Activated CD8-positive, alpha-beta memory T cell treated with anti-CD3 and anti-CD28 coated beads, Interleukin-2, amount 50 U/mL, for 4 hours (primary cell): ENCODE measurements at places on chromosomes 4 and X.

- DNase-seq: peak; percentile 39
Observed at GRCh38 chrX:137031517-137032340, 2.1 kb downstream of the GPR101 start.

GRCh38 chr4:109296527-109296926 is 5.9 kb downstream of the COL25A1 start:
- DNase-seq: no peak

- DNase-seq: no peak
Observed at GRCh38 chrX:118595501-118596042, 100.0 kb downstream of the DOCK11 start.

- no peak for DNase-seq
Observed at GRCh38 chr4:66328803-66329574, 658.7 kb upstream of the EPHA5 start.

DNA sequence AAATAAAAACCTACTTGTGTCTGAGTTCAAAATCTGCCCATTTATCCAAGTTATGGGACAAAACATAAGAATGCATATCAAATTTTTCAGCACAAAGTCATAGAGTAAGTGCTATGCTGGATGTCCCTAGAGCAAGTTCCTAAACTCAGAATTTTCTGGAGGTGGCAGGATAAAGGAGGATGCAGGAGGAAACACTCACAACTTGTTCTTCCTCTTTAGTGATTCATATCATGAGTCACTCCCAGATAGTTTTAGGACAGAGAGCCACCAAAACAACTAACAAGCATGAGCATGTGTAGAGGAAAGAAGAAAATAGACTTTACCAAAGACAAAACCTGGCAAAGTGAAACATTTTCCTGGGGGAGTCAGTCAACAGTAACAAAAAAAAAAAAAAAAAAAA is 302.7 kb downstream of the KCTD8 start:
- DNase-seq: no peak

- DNase-seq: no peak
Observed at GRCh38 chrX:135393051-135393450, 28.7 kb upstream of the SMIM10L2A start.

DNA sequence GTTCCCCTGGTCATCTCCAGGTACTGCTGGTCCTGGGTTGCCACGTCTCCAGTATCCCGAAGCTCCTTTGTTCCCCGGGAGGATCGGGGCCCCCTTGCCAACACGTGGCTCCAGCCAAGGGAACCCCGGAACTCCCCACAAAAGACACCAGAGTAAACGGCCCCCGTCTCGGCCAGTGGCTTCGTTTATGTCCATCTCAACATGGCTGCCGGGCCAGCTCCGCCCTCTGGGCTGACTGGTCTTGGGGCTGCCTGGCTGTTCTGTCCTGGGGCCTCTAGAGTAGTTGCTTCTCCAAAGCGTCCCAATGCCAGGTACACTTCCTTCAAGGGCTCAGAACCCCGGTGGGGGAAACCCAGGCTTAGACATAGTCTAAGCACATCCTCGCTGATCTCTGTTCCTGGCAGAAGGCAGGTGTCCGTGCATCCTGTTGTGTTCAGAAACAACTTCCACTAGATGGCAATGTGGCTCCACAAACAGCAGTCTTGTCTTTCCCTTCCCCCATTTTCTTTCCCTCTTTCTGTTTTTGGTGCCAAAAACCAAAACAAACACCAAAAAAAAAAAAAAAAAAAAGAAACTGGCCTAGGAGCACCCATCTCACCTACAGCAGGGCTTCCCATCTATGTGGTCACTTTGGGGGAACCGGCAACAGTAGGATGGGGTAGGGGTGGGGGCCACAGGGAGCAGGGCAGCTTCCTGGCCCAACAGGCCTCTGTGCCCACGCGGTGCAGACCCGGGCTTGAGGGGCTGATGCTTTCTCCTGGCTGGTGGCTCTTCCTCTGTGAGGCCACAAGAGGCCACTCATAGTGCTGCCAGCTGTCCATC is 35.3 kb downstream of the NBDY start:
- DNase-seq: peak; percentile 75

DNA sequence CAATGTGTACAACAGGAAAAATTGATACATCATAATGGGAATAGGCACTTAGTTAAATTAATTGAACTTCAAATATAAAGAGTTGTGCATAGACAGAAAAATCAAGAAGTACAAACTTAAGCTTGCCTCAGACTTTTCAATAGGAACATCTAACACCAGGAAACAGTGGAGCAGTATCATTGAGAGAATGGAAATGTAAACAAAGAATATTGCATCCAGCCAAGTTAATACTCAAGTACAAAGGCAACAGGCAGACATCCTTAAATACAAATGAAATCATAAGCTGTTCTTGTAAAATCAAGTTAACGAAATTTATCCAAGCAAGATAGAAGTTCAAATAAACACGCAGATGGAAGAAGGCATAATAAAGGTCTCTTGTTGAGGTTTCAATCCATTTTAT is 71.2 kb upstream of the TLR2 start:
- DNase-seq: no peak

- DNase-seq: no peak
Observed at GRCh38 chr4:127261476-127261875, 371.3 kb upstream of the INTU start.

GRCh38 chrX:115642895-115643530 is 82.0 kb downstream of the PLS3 start:
- DNase-seq: no peak

GRCh38 chrX:46770000-46770816 is 11.3 kb upstream of the SLC9A7 start:
- DNase-seq: no peak

DNA sequence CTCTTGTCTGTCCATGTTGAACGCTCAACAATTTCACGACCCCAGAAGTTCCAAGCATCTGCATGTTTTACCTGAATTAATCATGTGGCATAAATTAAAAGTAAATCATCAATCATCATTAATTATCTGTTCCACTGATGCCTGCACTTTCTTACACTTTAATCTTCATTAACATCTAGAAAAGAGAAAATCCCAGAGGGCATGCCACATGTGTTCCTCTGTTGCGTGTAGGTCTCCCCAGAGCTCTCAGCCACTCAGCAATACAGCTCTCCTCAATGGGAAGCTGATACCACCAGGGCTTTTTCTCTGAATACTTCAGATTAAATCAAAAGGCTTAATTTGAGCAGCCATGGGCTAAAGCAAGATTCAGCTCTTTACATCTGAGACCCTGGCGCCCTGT is 722.4 kb upstream of the TENM3 start:
- no peak for DNase-seq

GRCh38 chrX:21972721-21973120 is 32.2 kb downstream of the SMS start:
- peak; percentile 44 for DNase-seq

GRCh38 chr4:48756689-48757220 is 23.3 kb downstream of the FRYL start:
- no peak for DNase-seq

GRCh38 chr4:120658772-120659171 is 263.8 kb downstream of the PRDM5 start:
- no peak for DNase-seq

DNA sequence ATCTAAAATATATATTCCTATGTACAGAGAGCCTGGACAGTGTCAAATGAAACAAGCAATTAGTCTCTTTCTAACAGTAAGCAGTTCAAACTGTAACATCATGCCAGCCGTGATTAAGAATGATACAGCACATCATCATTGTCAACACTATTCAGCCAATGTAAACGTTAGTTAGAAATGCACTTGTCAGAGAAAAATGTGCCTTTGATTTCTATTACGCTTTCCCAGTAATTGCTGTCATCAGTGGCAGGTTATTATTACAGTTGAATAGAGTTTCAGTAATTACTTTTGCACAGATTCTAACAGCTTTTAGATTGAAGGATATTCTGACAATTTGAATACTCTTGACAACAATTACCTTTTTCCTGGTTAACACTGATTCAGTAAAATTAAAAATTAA is 1007.1 kb downstream of the SH3BGRL start:
- no peak for DNase-seq

DNA sequence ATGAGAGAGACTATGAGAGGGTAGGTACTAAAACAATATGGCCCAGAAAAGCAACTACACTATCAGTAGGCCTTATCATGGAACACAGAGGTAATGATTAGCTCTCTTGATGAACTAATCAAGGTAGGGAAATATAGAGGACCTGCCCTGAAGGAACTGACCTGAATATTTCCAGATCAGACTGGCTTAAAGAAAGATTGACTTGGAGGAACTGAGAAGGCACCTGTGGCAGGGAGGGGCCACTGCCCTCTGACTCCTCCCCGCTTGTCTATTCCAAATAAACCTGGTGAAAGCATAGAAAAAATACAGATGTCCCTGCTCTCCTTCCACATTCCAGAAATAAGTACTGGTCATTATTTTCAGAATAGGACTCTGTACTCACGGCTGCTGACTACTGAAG is 5.5 kb downstream of the RPS6KA6 start:
- DNase-seq: no peak

DNA sequence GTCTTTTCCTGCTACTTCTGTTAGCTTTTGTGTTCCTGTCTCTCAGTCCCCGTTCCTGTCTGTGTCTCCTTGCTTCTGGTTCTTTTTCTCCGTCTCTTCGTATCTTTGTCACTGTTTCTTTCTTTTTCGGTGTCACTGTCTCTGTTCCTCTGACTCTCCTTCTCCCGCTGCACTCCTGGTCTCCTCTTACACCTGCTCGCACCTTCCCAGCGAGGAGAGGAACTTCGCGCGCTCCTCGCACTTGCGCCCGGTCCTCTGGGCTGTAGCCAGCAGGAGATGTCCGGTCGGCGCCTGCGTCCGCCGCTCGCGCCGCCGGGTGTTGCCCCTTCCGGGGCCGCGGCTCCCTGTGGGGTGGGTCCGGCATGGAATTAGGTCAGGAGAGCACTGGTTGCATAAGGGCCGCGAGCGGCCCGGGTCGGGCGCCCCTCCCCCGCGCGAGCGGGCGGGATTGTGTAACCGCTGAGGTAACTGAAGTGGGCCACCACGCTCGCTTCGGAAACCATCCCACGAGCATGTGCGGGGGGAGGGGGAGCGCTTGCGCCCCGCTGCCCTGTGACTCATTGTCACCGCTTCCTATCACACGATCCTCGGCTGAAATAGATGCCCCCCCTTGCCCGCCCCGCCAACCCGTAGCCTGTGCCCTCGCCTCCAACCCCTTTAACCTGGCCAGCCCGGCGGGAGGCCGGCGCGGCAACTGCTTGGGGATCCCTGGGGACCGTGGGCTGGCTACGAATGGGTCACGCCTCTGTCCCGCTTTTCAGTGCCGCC is 1.6 kb downstream of the LONRF3 start:
- DNase-seq: peak; percentile 81

DNA sequence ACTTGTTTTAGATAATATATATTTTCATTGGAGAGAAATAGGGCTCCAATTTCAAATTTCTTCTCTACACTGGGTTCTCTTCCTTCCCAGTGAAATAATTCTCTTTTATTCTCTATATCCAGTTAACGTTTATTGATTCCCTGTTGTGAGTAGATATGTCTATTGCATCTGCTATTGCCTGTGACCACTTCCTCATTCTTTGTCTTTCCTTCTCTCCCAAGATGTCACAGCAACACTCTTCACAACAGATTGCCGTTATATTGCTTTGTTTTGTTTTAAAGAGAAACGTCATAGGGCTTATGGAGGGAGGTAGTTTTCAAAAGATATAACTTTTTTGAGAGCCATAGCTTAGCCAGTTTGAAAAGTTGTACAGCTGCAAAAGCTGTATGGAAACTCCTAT is 343.8 kb downstream of the ARHGAP24 start:
- no peak for DNase-seq

DNA sequence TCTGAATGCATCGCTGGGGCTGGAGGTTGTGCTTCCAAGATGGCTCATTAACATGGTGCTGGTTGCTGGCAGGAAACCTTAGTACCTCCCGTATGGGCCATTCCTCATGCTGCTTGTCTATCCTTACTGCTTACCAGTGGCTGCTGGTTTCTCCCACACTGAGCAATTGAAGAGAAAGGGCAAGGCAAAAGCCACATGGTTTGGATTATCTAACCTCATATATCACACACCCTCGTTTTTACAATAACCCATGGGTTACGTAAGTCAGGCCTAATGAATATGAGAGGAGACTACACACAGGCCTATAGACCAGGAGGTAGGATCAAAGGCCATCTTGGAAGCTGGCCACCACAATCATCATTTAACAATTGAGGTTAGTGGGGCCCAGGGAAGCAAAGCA is 141.8 kb upstream of the EDNRA start:
- DNase-seq: no peak

- DNase-seq: no peak
Observed at GRCh38 chrX:11059933-11060332, 51.2 kb upstream of the HCCS start.

GRCh38 chr4:159702200-159702599 is 599.3 kb downstream of the RAPGEF2 start:
- DNase-seq: no peak

DNA sequence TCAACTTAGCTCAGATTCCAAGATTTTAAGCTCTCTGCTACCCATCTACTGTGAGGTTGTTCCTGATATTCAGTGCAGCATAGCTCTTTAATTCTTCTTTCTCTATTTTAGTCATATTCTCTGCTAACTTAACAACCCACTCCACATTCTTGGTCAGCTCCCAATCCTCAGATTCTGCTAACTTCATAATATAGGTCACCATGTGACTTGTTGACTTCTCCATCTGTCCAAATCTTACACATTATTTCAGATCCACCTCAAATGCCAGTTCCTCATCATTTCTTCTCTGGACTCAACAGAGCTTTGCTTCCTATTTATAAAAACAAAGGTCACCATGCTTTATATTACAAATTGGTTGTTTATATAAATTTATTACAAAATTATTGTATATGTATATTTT is 29.3 kb upstream of the RXFP1 start:
- DNase-seq: no peak

- no peak for DNase-seq
Observed at GRCh38 chr4:6020613-6021012, 2.4 kb upstream of the C4orf50 start.

DNA sequence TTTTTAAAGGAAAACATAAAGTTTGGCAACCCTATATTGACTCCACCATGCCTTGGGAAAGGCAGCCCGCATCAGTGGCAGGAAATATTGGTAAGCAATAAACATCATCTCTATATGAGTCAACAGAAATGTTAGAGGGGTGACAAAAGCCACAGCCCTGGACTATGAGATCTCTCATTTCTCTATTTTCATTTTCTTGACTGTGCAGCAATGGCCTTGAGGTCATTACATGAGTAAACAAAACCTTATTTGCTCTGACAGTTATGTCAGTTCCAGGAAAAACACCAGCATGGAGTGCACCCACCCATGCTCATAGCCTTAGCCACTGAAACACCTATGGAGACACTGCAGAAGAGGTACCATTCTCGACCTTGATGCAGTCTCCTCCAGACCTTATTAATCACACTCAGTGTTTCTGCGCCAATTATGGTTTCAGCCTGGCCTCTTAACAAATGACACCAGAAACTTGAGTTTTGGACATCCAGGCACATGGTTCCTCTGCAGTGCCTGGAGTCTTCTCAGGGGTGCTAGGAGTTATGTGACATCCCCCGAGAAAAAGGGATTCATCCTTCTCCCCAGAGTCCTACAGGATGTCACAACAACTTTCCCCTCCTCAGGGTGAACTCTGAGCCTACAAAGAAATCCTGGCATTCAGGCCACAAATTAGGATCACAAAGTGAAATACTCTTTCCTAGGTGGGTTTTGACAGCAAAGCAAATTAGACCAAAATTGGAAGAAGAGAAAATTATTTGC is 16.0 kb upstream of the HPGD start:
- DNase-seq: no peak

- DNase-seq: no peak
Observed at GRCh38 chrX:150504397-150505182, 63.8 kb upstream of the MTM1 start.
